ENCODE measurements at places on chromosomes 11 and 22.

GRCh38 chr11:1401656-1402221 is 12.0 kb downstream of the BRSK2 start:
- no peaks in the 10 kb centered on the region for H3K27me3 ChIP-seq
- H3K4me3 ChIP-seq = no peak overlapping the region
- DNase-seq = no peak
- no peak overlapping the region for H3K27ac ChIP-seq
- H3K36me3 ChIP-seq = no peaks in the 10 kb centered on the region
- H3K4me1 ChIP-seq = no peaks in the 10 kb centered on the region

GRCh38 chr11:27425814-27426213 is 46.8 kb downstream of the LGR4 start:
- no peaks in the 10 kb centered on the region for H3K27me3 ChIP-seq
- no peak for DNase-seq
- H3K4me1 ChIP-seq = no peaks in the 10 kb centered on the region
- no peak overlapping the region for H3K4me3 ChIP-seq
- H3K27ac ChIP-seq = no peak overlapping the region

DNA sequence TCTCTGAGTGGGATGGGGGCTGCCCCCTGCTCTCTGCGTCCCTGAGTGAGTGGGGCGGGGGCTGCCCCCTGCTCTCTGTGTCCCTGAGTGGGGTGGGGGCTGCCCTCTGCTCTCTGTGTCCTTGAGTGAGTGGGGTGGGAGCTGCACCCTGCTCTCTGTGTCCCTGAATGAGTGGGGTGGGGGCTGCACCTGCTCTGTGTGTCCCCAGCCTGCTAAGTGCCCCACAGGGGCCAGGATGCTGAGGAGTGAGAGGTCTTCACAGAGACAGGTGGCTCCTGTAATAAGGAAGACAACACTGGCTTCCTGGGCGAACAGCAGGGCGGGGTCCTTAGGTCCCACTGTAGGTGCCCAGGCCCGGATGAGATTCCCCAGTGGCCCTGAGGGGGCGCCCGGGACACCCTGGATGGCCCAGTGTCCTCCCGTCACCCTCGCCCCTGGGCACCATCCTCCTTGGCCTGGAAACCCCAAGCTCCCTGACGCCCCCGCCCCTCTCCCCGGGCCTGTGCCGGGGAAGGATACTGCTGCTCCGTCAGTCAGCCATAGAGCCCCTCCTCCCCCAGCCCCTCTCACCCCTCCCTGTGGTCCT is 3.8 kb upstream of the CCDC188 start:
- no peak overlapping the region for H3K27ac ChIP-seq
- no peak for DNase-seq
- no peaks in the 10 kb centered on the region for H3K36me3 ChIP-seq
- no peak overlapping the region for H3K4me3 ChIP-seq
- H3K27me3 ChIP-seq = no peaks in the 10 kb centered on the region
- peaks cover 4% of the 10 kb centered on the region for H3K4me1 ChIP-seq

- no peaks in the 10 kb centered on the region for H3K27me3 ChIP-seq
- no peaks in the 10 kb centered on the region for H3K4me1 ChIP-seq
- no peaks in the 10 kb centered on the region for H3K36me3 ChIP-seq
- no peak overlapping the region for H3K4me3 ChIP-seq
- DNase-seq = no peak
- H3K27ac ChIP-seq = no peak overlapping the region
These were observed 53.0 kb downstream of the MICAL2 start for GRCh38 chr11:12163181-12163941.

DNA sequence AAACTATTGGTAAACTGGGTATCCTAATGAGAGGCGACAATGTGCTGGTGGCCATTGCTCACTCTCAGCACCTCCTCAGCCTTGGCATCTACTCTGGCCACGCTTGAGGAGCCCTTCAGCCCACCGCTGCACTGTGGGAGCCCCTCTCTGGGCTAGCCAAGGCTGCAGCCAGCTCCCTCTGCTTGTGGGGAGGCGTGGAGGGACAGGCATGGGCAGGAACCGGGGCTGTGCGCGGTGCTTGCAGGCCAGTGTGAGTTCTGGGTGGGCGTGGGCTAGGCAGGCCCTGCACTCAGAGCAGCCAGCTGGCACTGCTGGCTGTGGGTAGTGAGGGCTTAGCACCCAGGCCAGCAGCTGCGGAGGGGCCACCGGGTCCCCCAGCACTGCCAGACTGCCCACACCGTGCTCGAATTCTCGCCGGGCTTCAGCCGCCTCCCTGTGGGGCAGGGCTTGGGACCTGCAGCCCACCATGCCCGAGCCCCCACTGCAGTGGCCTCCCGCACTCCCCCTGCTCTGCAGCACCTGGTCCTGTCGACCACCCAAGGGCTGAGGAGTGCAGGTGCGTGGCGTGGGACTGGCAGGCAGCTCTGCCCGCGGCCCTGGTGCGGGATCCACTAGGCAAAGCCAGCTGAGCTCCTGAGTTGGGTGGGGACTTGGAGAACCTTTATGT is 575.9 kb upstream of the ANO3 start:
- no peaks in the 10 kb centered on the region for H3K27me3 ChIP-seq
- no peaks in the 10 kb centered on the region for H3K4me1 ChIP-seq
- no peak for DNase-seq
- no peaks in the 10 kb centered on the region for H3K36me3 ChIP-seq
- no peak overlapping the region for H3K27ac ChIP-seq
- no peak overlapping the region for H3K4me3 ChIP-seq
